Heart right ventricle (tissue), 16 donors: ENCODE measurements at places on chromosomes 1 and 21.
A peak's percentile ranks its signal among the peaks of the same experiment; 100 is the strongest.

DNA sequence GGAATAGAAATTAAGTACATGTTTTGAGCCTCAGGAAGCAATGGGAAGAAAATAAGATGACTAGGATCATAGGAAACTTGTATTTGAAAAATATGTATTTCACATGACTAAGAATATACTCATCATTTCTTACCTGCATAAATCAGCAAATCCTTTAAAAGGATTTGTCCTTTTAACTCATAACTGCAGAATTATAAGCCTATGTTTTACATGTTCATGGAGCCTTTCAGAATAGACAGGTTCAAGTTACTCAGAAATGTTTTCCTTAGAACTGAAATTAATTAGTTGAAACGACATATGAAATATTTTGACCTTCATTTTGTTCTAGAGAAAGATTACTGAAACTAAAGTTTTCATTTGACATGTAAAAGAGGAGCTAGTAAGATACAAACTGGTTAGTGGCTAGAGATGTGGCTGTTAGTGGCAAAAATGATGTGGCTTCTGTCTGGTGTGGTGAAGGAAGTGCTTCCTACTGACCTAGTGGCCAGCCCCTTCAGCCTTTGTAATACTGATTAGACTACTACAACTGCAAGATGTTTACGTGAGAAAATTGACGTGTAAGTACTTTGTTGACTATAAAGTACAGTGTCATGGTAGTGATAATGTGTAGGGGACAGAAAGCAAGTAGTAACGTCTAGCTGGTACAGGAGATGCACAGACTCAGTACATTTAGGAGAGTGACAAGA is 54.7 kb downstream of the PACC1 start:
- no peak overlapping the region for H3K4me3 ChIP-seq
- H3K27me3 ChIP-seq, result no peaks in the 10 kb centered on the region
- no peak overlapping the region for H3K27ac ChIP-seq
- H3K4me1 ChIP-seq, result peaks cover 12% of the 10 kb centered on the region

DNA sequence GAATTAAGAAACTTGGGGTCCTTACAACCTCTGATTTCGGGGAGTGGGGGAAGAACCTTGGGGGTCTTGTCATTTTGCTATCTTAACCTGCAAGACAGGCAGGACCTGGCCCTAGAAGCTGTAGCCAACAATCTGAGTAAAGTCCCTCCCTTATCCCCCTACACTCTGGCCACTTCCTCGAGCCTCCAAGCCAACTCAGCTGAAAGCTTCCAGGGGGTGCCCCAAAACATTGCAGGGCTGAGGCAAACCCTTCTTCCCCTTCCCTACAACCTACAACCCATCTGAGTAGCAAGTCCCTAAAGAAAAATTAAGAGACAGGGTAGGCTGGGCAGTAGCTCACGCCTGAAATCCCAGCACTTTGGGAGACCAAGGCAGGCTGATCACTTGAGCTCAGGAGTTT is 5.0 kb downstream of the CERS2 start:
- H3K36me3 ChIP-seq, result peaks cover 17% of the 10 kb centered on the region
- H3K4me3 ChIP-seq, result no peak overlapping the region
- no peaks in the 10 kb centered on the region for H3K27me3 ChIP-seq
- H3K4me1 ChIP-seq, result peaks cover 44% of the 10 kb centered on the region
- DNase-seq, result no peak

GRCh38 chr1:3261007-3261968 is 192.3 kb downstream of the PRDM16 start:
- H3K27me3 ChIP-seq, result no peaks in the 10 kb centered on the region
- DNase-seq, result peak; percentile 32
- H3K27ac ChIP-seq, result peak overlapping the region; percentile 12
- H3K36me3 ChIP-seq, result no peaks in the 10 kb centered on the region

- no peak for DNase-seq
- no peaks in the 10 kb centered on the region for H3K36me3 ChIP-seq
- H3K4me3 ChIP-seq, result no peak overlapping the region
- H3K4me1 ChIP-seq, result peaks cover 36% of the 10 kb centered on the region
Observed at GRCh38 chr1:228988664-228989063, 253.4 kb downstream of the RHOU start.

DNA sequence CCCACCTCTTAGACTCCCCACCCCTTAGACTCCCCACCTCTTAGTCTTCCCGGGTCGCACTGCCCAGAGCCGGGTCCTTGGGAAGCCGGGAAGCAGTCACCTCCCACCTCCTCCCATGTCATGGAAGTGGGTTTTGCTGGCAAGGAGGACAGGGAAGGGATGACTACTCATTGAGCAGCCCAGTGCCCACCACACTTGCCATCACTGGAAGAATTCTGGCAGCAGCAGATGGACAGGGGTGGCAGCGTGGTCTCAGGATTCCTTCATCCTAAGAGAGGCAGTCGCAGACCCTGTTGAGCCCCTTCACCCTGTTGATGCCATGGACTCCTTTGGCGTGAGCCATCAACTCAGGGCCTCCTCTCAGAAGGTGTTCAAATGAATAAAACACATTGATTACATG is 140.8 kb downstream of the PGBD5 start:
- H3K4me3 ChIP-seq, result no peak overlapping the region
- peaks cover 6% of the 10 kb centered on the region for H3K36me3 ChIP-seq
- no peak overlapping the region for H3K27ac ChIP-seq
- H3K4me1 ChIP-seq, result peaks cover 6% of the 10 kb centered on the region
- H3K27me3 ChIP-seq, result no peaks in the 10 kb centered on the region
- DNase-seq, result no peak

DNA sequence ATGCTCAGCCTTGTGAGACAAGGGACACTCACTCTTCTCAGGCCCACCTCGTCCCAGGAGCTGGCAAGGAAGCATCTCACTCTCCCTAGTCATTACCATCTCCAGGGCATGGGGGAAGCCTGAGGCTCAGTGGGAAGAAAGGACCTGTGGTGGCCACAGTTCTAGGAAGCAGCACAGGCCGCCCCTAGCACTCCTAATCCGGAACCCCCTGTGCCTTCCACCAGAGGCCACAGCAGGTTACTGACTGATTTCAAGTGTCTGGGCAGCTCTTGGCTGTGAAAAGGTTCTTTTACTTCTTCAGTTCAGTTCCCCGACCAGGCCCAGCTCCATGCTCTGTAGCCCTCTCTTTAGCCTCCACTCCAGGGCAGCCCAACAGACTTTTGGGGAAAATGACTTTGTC is 84.4 kb downstream of the TRABD2B start:
- H3K4me1 ChIP-seq, result peaks cover 3% of the 10 kb centered on the region
- no peak overlapping the region for H3K27ac ChIP-seq
- no peak for DNase-seq

GRCh38 chr1:25527226-25527846 is 16.1 kb upstream of the LDLRAP1 start:
- H3K27ac ChIP-seq, result no peak overlapping the region
- no peak overlapping the region for H3K4me3 ChIP-seq
- H3K27me3 ChIP-seq, result no peaks in the 10 kb centered on the region
- no peaks in the 10 kb centered on the region for H3K4me1 ChIP-seq
- no peaks in the 10 kb centered on the region for H3K36me3 ChIP-seq

DNA sequence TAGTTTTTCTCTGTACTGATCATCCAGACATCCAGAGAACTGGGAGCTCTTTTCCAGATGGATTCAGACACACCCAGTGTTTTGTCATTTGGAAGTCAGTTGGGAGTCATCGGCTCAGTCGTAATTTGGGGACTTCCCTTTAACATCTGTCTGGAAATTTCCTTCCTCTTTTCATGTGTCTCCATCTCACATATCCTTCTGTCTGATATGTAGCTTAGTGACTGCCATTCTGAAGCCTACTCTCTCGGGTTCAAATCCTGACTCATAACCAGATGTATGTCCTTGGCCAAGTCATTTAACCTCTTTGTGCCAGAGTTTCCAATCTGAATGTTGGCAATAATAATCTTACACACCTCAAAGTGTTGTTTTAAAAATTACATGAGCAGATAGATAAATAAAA is 3.0 kb downstream of the MORC3 start:
- DNase-seq, result no peak
- no peaks in the 10 kb centered on the region for H3K27me3 ChIP-seq
- H3K4me3 ChIP-seq, result no peak overlapping the region
- H3K27ac ChIP-seq, result peak overlapping the region; percentile 92
